ENCODE measurements at places on chromosomes 5 and 9. TPM values are rescaled to one million over a fixed set of nuclear protein-coding genes. Genes with fewer than 3 reads are reported as not detected.
A peak's percentile ranks its signal among the peaks of the same experiment; 100 is the strongest.

DNA sequence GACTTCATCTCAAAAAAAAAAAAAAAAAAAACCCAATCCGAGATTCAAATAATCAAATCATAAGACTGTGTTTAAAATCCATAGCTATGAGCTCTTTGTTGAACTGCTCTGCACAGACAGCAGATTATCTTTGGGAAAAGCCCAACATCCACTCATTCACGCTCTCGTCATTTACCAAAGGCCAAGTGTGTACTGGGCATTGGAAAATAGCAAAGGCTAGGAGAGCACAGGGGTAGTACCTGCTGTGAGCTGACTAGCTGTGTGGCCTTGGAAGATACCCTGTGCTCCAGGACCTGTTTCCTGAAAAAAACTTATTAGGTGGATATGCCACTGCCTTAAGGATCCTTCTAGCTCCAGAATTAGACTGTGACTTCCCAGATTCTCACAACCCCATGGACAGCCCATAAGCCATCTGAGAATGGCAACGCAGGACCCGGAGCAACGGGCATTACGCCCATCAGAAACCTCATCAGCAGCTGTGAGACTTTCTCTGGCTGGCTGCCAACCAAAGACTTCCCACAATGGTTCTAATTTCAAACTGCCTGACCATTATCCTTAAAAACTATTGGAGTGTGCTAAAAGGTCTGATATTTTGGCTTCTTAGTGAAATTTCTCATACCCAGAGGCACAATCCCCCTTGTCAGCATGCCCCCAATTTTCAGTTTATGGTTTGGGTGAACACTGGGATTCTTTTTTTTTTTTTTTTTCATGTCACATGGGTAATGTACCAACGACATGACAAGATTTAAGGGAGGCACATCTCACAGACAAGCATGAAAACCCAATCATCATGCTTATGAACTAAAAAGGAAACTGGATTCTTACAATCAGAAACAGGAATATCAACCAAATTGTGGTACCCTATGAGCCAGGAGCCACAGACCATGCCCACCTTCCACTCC lies 16.8 kb downstream of the SERINC5 start:
- peak overlapping the region; percentile 13 for H3K4me3 ChIP-seq
- H3K4me1 ChIP-seq = peaks cover 13% of the 10 kb centered on the region
- peak; percentile 91 for DNase-seq
- peak overlapping the region; percentile 50 for H3K27ac ChIP-seq
- H3K27me3 ChIP-seq = no peaks in the 10 kb centered on the region
- H3K36me3 ChIP-seq = no peaks in the 10 kb centered on the region

DNA sequence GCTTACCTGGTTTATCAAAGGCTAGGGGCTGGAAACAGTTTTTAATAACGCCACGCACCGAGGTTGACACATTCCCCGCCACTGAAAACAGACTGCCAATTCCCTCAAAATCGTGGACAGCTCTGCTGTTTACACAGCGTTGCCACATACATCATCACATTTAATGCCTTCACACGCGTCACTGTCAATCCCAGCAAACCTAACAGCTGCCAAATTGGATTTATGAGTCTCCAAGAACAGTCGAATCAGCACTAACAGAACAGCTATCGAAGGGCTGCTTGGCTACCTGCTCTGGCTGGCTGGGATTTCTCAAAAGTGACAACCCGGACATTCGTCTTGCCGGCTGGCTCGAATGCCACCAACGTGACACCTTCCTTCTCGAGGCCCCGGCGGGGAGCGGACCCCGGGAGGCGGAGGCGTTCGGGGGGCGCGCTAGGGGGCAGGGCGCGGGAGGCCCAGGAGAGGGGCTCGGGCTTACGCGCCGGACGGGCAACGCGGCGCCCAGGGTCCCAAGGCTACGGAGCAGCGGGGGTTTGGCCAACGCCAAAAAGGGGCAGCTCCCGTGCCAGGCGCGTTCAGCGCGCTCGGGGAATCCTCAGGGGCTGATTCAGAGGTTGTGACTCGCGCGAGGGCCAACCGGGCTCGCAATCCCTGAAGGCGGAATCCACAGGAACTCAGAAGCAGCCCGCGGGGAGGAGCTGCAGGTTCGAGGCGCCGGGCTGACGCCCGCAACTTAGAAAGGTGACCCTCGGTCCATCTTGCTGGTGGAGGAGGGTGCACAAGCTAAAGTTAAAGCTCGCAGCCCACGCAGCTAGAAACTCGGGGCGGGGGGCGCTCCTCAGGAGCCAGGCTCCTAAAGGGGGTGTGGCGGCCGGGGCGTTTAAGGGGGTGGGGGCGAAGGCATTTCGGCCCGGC lies 1.2 kb downstream of the CDC14B start:
- no peaks in the 10 kb centered on the region for H3K36me3 ChIP-seq
- H3K4me3 ChIP-seq = peak overlapping the region; percentile 80
- H3K27me3 ChIP-seq = no peaks in the 10 kb centered on the region
- DNase-seq = peak; percentile 85
- peak overlapping the region; percentile 83 for H3K27ac ChIP-seq

DNA sequence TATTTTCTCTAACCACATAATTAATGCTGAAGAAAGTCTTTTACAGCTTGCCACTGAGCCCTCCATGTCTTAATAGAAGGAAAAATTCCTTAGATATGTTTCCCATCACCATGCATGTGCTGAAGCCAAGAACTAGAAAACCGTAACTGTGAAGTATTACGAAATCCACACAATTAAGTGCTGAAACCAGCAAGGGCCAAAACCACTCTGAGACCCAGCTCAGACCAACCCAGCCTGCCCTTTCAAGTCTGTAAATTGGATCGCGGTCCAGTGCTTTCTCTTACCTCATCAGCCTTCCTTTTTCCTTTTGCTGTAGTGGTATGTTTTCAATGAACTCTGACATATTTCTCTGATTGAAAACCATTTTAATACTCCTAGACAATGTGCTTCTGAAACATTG lies 26.3 kb downstream of the SEMA5A start:
- H3K27me3 ChIP-seq = no peaks in the 10 kb centered on the region
- no peak overlapping the region for H3K27ac ChIP-seq
- H3K4me1 ChIP-seq = no peaks in the 10 kb centered on the region
- no peak overlapping the region for H3K4me3 ChIP-seq

DNA sequence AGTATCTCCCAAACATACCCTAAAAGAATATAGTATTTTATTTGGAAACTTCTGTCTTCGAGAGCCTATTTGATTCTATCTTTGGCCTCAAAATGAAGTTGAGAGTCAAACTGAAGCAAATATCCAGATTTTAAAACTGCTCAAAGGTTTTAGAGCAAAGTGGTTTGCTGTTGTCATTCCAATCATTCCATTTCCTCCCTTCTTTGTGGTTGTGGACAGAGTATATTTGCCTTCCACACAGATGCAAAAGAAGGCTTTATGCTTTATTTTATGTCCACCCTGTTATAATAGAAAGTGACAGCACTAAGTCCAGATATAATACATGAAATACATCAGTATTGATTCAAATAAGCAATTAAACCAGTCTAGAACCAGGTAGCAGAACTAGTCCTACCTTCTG lies 12.4 kb downstream of the GZMK start:
- H3K4me1 ChIP-seq = peaks cover 14% of the 10 kb centered on the region
- no peak for DNase-seq
- peak overlapping the region; percentile 1 for H3K27ac ChIP-seq
- 0 out of 2 replicates have a peak, but pooled peaks cover 2% of the 10 kb centered on the region for H3K27me3 ChIP-seq
- no peaks in the 10 kb centered on the region for H3K36me3 ChIP-seq
- H3K4me3 ChIP-seq = no peak overlapping the region

DNA sequence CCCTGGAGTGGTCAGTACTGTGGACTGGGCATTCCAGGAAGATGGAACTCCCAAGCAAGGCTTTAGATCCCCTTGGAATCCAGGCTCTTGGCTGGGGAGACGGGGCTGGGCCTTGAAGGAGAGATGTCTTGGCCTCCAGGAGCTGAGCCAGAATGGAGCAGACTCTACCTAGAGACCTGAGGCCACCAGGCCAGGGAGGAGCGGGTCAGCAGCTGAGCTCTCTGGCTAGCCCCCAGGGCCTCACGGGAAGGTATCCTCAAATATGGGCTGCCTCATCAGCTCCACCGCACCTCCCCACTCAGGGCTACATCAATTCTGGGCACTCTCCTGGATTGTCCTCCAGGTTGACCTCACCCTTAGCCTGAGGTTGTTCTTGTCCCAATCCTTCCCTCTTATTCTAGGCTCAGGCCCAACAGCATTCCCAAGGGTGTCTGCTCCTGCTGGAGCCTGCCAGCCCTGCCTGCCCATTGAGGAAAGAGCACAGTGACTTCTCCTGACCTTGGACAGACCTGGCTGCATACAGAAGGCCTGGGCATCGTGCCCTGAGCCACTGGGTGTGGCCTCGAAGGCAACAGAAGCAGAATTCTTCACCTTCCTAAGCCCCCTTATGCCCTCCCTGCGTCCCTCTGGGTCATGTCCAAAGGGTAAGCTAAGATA lies 3.0 kb upstream of the PDLIM4 start:
- DNase-seq = no peak
- H3K4me1 ChIP-seq = no peaks in the 10 kb centered on the region
- no peak overlapping the region for H3K4me3 ChIP-seq
- H3K27ac ChIP-seq = no peak overlapping the region
- no peaks in the 10 kb centered on the region for H3K27me3 ChIP-seq

GRCh38 chr5:172003746-172004145 lies 2.7 kb downstream of the FBXW11 start:
- no peak overlapping the region for H3K4me3 ChIP-seq
- H3K27me3 ChIP-seq = no peaks in the 10 kb centered on the region
- no peak for DNase-seq
- no peak overlapping the region for H3K27ac ChIP-seq
- no peaks in the 10 kb centered on the region for H3K36me3 ChIP-seq
- peaks cover 6% of the 10 kb centered on the region for H3K4me1 ChIP-seq

- no peak overlapping the region for H3K27ac ChIP-seq
- DNase-seq = no peak
- no peaks in the 10 kb centered on the region for H3K27me3 ChIP-seq
These were observed 178.0 kb downstream of the SEMA6A start for GRCh38 chr5:116396476-116397099.

DNA sequence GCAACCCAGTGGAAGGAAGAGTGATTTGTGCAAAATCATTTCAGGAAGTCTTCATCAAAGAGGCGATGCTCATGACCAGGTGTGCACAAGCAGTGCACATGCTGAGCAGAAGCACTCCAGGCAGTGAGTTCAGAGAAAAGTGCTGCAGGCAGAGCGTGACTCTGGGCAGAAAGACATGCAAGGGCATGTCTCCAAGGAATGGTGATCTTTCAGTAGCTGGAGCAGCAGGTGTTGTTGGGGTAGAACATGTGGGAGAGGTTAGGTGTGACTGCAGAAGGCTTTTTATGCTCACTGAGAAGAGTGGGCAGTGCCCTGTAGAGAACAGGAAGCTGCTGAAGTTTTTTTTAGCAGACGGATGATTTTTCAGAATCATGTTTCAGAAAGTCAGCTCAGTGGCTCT lies 545.4 kb upstream of the TLE4 start:
- H3K36me3 ChIP-seq = no peaks in the 10 kb centered on the region
- H3K27ac ChIP-seq = no peak overlapping the region
- peaks cover 21% of the 10 kb centered on the region for H3K4me1 ChIP-seq
- DNase-seq = peak; percentile 49
- no peaks in the 10 kb centered on the region for H3K27me3 ChIP-seq

GRCh38 chr5:122668552-122668951 lies 106.3 kb upstream of the SNX2 start:
- H3K27me3 ChIP-seq = no peaks in the 10 kb centered on the region
- H3K4me1 ChIP-seq = no peaks in the 10 kb centered on the region
- H3K36me3 ChIP-seq = no peaks in the 10 kb centered on the region

DNA sequence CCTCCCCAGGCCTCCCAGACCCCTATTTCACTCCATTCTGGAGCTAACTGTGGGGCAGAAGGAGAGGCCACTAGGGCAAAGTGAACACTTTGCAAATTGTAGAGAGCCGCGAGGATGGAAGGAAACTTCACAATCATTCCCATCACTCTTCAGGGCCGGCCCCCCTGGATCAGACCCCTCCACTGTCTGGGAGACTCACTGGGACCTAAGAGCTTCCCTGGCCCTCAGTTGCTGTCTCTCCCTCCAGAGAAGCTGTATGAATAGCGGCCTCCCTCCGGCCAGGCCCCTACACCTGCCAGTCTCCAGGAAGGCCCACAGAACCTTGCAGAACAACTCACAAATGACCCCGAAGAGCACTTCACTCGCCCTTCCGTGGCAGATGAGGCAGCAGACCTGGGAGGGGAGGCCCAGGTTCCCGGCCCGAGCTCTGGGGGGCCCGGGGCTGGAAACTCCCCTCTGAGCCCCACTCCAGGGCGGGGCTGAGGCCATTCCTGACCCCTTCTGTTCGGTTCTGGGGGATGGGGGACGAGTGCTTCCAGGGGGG lies 141.9 kb upstream of the IER5L start:
- peaks cover 24% of the 10 kb centered on the region for H3K27me3 ChIP-seq
- H3K4me3 ChIP-seq = no peak overlapping the region
- no peaks in the 10 kb centered on the region for H3K36me3 ChIP-seq
- no peak for DNase-seq

DNA sequence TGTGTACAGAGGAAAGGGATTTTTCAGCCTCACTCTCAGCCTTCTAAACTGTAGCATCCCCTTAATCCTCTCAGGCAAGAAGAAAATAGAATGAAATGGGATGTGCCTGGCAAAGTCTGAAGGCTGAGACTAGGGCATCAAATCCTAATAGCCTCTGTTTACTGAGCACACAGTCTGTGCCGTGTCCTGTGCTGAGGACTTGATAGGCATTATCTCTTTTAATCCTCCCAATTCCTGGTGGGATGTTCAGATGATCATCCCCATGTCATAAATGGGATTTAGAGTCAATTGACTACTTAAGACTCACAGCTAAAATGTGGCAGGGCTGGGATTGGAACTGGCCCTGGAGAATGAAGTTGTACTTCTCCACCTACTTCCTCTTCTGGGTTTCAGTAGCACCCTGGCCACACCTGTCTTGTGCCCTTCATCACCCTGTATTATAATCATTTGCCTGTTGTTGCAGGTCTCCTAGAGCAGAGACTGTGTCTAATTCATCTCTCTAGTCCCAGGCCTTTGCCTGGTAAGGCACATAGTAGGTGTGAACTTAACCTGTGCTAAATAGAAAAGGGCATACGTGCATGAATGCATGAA lies 81.0 kb downstream of the WWC1 start:
- H3K27me3 ChIP-seq = no peaks in the 10 kb centered on the region
- no peak overlapping the region for H3K4me3 ChIP-seq
- DNase-seq = no peak
- no peak overlapping the region for H3K27ac ChIP-seq

DNA sequence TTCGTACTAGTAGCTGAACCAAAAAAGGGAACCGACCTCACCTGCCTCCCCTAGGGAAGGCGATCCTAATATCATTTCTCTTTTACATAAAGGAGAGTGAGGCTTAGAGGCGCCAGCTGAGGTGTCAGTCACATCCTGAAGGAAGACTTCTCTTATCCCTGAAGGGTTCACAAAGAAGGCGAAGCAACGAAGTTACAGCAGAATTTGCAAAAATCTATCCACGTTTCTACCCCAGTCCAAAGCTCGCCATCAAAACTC lies 598 bp upstream of the KIAA1191 start:
- no peak overlapping the region for H3K27ac ChIP-seq
- H3K36me3 ChIP-seq = peaks cover 17% of the 10 kb centered on the region
- peak overlapping the region; percentile 91 for H3K4me3 ChIP-seq
- H3K27me3 ChIP-seq = no peaks in the 10 kb centered on the region
- no peaks in the 10 kb centered on the region for H3K4me1 ChIP-seq
- DNase-seq = no peak

Gene AFAP1L1
- total RNA-seq = 0.45 TPM

Gene TEK
- 2.3 TPM for total RNA-seq

Gene CCNO
- total RNA-seq = 0.35 TPM

Gene GABRA6
- total RNA-seq = not detected

Gene INSL4
- not detected for total RNA-seq

Gene NSG2
- total RNA-seq = not detected

Gene CARD9
- 8.8 TPM for total RNA-seq

Measured in SJCRH30 (cell line).